ENCODE measurements at places on chromosomes 3 and 15.

GRCh38 chr3:156498307-156498706, 56.6 kb downstream of the SSR3 start:
- no peak for DNase-seq

DNA sequence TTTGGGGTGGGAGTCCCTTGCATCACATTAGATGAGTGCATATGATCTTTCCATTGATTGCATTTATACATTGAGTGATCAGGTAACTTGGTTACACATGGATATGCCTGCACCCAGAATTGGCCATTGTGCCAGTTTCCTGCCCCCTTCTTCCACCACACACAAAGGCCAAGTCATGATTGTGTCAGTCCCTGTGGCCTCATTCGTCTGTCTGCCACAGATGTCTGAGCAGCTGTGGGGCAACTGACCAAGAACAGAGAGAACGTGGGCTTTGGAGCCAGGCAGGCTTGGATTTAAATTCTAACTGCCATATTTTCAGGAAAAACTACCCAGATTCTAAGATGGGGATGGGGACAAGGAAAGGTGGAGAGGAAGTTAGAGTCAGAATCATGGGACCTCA, 27.0 kb downstream of the CCNL1 start:
- DNase-seq: peak; percentile 82

GRCh38 chr3:5675319-5675718, 487.8 kb downstream of the EDEM1 start:
- DNase-seq: no peak

GRCh38 chr15:99409097-99409473, 156.7 kb upstream of the MEF2A start:
- DNase-seq: no peak

DNA sequence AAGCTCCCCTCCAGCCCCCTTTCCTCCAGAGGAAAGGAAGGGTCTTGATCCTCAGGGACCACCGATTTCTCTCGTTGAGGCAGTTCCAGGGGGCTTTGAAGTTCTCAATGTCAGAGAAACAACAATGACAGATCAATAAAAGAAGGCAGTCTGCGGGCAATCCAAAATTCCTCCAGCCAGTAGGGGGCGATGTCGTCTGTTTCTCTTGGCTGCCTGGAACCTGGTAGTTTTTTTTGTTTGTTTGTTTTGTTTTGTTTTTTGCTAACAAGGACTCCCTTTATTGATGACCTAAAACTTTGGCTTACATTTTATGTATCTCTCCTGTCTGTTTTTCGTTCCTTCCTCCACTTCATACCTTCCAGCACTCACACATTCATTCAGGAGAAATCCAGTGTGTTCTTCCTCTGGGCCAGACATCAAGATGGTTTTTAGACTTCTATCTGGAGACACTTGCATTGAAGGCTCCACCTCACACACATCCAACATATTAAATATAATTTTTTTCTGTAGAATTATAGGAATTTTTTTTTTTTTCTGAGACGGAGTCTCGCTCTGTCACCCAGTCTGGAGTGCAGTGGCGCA, 276.6 kb downstream of the RPLP1 start:
- DNase-seq: no peak

GRCh38 chr15:55816017-55816416, 73.1 kb upstream of the PRTG start:
- no peak for DNase-seq

All from hippocampal formation (tissue), 2 donors.